ENCODE measurements at places on chromosomes 7 and 10. TPM values are rescaled to one million over a fixed set of nuclear protein-coding genes. Genes with fewer than 3 reads are reported as not detected.

DNA sequence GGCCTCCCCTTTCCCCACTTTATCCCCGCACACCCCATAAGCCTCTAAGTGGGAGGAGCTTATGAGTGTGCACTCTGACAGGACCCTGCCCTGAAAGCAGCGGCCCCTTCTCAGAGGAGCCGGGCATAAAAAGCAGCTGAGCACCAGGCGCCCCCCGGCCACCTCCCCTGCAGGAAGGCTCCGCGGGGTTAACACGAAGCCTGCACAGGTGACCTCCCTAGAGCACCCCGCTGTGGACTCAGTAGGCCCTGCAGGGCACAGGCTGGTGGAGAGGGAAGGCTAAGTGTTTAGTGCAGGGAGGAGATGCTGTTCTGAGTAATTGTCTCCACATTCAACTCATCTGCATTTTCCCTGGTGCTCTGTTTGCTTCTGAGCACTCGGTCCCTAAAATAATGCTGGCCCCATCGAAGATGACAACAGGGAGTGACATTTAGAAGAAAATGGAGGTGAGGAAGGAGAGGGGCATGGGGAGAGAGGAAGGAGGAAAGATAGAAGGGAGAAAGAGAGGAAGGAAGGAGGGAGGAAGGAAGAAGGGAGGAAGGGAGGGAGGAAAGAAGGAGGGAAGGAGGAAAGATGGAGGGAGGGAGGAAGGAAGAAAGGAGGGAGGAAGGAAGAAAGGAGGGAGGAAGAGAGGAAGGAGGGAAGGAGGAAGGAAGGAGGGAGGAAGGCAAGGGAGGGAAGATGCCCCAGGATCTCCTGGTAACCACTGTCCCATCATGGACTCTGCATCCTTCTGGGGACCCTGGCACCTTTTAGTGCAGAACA is 25.4 kb upstream of the CNPY1 start:
- no peak for DNase-seq

- DNase-seq, result no peak
Observed at GRCh38 chr7:26655781-26656180, 208.6 kb downstream of the SKAP2 start.

GPR37 gene
- 3.8 TPM for polyA plus RNA-seq

DNA sequence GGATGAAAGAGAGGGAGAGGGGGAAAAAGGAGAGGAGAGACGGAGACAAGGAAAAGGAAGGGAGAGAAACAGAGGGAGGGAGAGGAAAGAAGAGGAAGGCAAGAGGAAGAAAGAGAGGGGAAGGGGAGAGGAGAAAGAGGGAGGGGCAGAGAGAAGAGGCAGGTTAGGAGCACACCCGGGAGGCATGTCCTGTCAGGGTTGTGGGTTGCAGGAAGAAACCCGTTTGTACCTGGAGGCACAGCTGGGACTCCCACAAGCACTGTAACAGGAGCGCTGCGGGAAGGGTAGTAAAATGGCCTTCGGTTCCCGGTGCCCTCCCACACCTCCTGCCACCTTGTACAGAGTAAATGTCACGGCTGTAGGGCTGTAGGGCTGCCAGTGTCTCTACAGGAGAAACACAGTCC is 24.7 kb downstream of the FGFR2 start:
- DNase-seq, result no peak

DNA sequence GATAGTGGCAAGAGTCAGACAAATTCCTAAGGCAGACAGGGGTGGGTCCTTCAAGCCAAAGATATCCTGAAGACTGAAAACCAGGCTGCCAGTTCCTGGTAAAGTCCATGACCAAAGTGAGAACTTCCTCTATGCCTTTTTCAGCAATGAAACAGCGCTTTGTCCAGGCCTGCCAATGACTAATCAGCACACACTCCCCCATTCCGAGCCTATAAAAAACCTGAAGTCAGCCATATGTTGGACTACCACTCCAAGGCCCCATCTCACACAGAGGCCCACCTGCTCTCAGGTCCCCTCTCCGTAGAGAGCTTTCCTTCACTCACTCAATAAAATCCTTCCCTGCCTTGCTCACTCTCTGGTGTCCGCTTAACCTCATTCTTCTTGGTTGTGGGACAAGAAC is 402.2 kb downstream of the ANKRD7 start:
- no peak for DNase-seq

GRCh38 chr7:130490888-130491804 is 739 bp upstream of the MEST start:
- DNase-seq, result peak; percentile 26
